ENCODE measurements at places on chromosomes 1 and 21.

- DNase-seq: no peak
These were observed 31.9 kb downstream of the H3-3A start for GRCh38 chr1:226094451-226094850.

- no peak for DNase-seq
These were observed 31.1 kb downstream of the LHX8 start for GRCh38 chr1:75165264-75165663.

- no peak for DNase-seq
These were observed 13.4 kb downstream of the RAP1GAP start for GRCh38 chr1:21655748-21656147.

DNA sequence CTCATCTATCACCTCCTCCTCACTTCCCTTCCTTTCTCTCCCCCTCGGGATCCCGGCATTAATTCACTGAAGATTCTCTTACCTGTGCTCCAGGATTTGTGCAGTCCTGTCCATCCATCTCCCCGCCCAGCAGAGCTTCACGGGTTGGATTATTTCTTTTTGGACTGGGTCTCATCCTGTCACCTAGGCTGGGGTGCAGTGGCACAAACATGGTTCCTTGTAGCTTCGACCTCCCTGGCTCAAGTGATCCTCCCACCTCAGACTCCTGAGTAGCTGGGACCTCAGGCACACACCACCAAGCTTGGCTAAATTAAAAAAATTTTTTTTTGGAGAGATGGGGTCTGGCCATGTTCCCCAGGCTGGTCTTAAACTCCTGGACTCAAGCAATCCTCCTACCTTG lies 12.3 kb upstream of the CSF3R start:
- DNase-seq: no peak

DNA sequence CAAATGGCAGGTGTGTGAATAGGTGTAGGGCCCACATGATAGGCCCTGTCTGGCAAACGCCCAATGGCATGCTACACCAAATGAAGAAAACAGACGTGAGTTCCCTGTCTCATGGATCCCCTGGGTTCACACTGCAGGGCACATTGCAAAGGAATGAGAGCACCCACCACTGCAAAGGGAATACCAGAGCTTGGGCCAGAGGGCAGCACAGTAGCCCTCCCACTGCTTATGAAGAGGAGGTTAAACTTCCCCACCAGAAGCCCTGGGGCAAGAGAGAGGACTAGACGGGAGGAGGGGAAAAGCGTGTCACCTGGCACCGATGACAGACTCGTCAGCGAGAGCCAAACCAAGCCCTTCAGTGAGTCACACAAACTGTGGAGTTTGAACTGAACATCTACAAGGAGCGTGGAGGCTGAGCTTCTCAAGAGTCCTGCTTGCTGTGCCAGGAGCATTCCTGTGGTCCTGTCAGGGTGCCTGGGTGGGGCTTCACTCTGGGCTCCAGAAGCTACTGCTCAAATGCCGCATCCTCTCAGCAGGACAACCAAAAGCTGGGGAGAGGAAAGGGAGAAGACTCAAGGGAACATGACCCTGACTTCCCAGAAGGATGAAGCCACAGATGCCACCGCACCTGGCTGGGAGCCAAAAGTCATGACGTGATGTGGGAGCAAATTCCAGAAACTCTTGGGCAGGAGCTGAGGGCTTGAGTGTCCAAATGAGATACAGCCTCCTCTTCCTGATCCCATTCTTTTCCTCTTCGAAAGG lies 61.1 kb downstream of the TOMM20 start:
- DNase-seq: no peak

GRCh38 chr1:51044199-51044598 lies 57.8 kb upstream of the C1orf185 start:
- no peak for DNase-seq

DNA sequence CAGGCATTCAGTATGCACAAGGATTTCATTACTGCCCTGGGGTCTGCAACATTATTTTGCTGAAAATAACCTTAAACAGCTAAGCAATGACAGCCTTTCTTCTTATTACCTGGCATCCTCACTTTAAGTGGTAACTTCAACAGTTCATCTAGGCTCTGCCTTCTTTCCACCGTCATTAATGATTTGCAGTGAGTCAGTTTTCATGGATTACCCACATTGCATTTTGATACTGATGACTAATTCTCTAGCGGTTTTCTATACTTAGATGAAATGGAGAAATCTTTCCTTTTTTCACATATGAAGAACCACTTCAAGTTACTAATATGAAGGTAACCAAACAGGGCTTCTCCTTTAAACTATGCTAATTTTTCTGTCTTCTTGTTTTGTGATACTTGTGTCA lies 226.9 kb upstream of the TMPRSS15 start:
- DNase-seq: no peak

DNA sequence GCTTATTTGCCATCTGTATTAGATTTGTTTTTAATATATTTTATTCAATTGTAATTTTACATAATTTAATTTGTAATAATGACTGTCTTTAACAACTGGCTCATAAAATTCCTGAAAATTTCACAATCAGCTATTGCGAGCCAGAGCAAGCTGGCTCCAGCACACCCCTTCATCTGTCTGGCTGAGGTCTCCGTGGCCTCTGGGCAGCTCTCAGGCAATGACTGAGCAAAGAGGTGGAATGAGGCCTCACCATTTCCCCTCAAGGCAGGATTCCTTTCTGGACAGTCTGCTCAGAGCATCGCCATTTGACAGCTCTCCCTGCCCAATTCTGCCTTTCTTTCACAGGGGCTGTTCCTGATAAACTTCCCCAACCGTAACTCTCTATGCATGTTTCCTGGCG lies 5.8 kb upstream of the KANK4 start:
- no peak for DNase-seq

DNA sequence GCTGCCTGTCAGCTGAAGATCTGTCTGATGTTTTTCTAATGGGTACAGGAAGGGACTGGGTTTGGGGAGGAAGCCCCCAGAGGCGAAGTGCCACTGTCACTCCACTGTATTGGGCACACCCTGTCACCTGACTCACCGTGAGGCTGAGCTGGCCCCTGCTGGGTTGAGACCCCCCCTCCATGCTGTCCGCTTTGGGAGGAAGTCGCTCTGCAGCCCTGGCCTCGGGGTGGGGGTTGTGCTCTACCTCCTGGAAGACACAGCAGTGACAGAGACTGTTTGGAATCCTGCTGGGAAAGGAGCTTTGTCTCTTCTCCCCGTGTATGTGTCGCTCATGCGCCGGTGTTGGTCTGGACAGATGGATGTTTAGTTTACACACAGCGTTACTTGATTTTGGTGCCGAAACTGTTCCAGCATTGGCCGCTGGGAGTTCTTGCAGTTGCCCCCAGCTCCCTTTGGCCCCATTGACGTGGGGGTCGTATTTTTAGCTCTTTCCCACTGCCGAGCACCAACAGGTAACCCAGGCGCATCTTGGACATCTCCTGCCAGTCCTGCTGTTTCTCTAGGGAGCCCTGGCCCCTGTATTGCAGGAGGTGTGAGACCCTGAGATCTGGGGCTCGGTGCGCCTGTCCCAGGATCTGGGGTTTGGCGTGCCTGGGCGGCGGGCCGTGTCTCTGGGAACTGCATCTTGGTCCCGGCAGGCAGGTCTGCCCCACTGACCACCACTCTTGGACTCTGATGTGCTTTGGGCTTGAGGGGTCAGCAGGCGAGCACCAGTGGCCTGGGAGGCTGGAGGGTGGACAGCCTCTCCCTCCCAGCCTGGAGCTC lies 30.3 kb downstream of the SLX9 start:
- no peak for DNase-seq

- DNase-seq: no peak
These were observed 7.6 kb upstream of the GBP4 start for GRCh38 chr1:89206373-89206772.
